AG08395 (cell line): ENCODE measurements at places on chromosomes 7 and 10.
A peak's percentile ranks its signal among the peaks of the same experiment; 100 is the strongest.

- no peak for DNase-seq
Measured at GRCh38 chr10:69848454-69848853, 46.7 kb downstream of the COL13A1 start.

DNA sequence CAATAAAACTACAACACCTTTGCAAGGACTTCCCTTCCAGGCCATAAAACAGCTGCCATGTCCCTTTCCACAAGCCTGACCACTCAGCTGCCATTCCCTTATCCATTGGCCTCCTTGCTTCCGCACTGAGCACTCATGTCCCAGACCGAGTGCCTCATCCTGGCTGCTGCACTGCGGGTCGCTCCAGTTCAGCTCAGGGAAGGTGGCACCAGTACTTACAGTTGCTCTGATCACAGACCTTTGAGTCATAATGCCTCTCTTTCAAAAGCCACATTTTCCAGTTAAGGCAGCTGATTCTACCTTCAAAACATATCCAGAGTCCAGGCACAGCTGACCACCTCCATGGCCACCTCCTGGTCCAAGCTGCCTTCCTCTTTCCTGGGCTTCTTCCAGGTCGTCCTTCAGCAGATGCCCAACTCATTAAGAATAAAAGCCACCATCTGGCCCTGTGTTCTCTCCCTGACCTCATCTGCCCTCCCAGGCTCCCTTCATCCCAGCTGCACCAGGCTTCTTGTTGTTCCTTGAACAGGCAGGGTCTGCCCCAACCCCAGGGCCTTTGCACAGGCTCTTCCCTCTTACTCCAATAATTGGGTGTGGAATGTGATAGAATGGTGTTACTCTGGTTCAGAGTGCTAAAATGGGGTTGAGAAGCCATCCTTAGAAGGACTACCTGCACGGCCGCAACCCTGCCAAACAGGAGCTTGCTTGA is 64.5 kb downstream of the RAMP3 start:
- no peak for DNase-seq

DNA sequence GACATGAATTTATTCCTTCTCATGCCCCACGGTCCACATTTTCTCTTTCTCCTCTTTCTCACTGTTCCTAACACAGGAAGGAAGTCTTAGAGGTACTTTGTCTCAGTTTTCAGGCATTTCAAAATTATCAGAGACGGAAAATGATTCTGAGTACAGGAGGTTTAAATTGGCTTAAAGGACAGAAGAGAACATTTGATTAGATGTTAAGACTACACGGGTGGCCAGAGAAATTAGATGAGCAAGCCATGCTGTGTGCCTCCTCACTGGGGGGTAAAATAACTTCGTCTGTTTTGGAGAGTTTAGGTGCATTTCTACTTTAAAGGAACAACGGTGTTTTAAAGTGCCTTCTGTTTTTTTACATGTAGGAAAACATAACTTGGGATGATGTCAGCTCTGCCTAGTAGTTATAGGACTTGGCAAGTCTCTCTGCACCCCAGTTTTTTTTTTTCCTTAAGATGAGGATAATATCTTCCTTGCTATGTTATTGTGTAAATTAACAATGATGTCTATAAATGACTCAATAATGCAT is 66.9 kb downstream of the MCMBP start:
- no peak for DNase-seq

- DNase-seq = peak; percentile 54
Measured at GRCh38 chr7:26449175-26450165, 157.8 kb downstream of the SNX10 start.

DNA sequence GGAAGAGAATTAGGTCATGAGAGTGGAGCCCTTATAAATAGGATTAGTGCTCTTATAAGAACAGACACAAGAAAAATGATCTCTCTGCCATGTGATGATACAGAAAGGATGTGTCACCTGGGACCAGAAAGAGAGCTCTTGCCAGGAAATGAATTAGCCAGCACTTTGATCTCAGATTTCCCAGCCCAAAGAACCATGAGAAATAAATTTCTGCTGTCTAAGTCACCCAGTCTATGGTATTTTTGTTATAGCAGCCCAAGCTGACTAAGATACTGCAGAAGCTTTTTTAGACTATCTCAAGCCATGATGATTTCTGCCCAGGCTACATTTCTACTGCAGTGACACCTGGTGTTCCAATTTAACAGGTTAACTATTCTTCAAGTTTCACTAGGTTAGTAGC is 84.8 kb downstream of the RSU1 start:
- no peak for DNase-seq

- no peak for DNase-seq
Measured at GRCh38 chr7:5276611-5277010, 6.1 kb upstream of the SLC29A4 start.

DNA sequence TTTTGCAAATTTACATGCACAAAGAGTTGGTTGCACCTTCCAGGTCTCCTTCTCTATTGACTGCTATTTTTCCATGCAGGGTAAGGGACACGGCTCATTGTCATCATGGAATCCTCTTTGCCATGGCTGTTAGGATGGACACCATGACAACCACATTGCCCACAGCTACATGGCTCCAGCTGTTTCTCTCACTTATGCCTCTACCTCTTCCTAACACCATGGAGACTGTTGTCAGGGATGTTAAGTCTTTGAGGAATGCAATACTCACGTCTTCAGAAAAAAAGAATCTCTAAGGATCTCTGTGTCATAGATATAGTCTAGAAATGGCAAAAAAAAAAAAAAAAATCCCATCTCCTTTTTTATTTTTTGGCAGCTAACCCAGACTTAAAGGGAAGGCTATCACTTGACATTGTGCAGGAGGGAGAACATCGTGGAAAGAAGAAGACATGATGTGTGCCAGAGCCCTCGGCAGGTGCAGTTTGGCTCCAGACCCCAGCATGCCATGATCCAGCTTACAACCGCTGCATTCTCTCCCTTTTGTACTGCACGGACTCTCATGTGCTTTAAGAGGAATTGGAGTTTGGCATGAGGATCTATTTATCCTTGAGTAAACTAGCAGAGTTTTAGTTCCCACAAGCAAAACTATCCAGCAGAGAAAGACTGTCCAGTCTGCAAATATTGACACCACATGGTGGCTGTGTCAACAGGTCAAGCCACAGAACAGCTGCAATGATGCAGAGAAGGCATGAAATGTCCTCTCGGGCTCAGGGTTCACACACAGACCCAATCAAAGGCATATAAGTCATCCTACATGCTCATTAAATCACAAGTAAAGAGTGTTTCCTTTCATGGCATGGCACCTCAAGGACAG is 70.8 kb downstream of the FRMD4A start:
- DNase-seq = no peak

DNA sequence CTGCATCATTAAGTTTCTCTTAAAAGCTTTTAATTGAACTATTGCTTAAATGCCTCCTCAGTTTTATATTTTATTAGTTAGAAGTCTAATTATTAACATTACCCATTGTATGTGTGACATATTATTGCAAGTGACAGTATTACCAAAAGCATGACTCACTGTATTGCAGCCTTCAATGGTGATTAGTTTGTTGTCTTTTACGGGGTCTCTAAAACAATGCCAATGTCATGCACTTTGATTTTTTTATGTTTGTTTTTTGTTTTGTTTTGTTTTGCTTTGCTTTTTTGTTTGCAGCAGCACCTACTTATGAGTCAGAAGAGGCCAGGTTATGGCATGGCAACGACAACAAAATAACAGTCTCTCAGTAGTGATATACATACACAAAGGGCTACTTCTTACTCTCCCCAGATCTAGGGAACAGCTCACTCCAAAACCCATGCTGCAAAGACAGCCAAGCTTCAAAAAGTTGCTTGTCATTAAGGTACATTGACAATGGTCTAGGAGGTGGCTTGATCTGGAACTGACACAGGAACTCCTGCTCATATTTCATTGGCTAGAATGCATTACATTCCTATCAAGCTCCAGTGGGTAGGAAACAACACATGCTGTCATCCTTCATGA is 293.7 kb upstream of the POM121L12 start:
- no peak for DNase-seq

DNA sequence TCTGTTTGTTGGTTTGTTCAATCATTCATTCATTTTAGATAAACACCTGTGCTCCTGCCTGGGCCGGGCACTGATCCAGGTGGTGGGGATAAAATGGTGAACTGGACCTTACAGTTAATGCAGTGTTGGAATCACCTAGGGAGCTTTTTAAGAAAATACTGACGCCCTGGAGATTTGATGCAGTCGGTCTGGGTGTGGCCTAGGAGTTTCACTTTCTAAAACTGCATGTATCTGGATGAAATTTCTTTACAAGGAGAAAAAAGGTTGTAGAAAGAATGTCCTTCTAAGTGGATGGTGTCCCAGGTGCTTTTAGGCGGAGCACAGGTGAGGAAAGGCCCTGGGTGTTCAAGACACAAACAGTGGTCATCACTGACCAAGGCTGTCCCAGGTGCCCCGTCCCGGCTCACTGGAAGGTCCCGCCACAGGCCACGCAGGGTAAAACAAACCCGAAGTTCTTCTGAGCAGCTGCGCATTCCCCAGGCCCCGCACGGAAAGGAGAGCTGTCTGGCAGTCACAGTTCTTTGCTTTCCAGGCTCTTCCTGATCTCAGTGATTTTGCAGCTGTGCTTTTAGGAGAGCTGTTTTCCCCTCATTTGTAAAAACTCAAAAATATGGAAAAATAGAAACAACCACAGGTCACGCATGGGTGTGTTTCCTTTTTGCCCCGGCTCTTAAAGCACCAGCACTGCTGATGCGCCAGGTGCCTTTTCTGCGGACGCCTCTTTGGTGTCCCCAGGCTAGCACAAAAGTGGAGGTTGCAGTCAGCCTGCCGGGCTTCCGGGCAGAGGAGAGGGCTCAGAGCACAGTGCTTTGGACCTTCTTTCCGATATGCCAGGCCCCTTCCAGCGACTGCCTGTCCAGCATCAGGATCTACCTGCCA is 161.9 kb downstream of the GRK5 start:
- peak; percentile 30 for DNase-seq

DNA sequence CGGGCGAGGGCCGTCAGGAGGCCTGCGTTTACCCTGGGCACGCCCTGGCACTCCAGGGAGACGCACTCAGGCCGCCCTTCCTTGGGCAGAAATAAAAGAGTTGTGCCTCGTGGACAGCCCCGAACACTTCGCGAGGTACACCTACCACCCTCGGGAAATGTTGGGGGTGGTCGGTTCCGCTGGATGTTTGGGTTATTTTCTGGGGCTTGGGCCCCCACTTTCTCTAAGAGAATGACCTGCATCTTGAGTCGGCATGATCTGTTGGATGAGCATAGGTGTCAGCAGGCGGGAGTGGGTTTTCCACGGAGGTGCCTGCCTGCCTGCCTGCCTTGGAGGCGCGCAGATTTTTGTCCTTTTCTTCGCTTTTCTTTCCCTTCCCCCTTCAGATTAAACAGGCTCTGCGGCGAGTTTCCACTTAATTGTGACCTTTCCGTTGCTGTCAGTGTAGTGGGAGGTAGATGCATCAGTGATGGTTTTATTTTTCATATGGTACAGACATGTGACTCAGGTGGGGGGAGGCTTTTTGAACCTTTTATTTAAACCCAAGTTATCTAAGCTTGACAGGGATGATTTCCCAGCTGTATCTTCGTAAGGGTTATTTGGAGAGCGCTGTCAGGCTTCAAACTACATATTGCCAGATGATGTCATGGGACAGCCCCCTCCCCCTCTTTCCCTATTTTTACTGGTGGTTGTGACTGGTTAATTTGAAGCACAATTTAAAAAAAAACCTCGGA is 661 bp downstream of the HECTD2 start:
- DNase-seq = peak; percentile 38

- no peak for DNase-seq
Measured at GRCh38 chr7:133528796-133529195, 275.9 kb downstream of the EXOC4 start.

DNA sequence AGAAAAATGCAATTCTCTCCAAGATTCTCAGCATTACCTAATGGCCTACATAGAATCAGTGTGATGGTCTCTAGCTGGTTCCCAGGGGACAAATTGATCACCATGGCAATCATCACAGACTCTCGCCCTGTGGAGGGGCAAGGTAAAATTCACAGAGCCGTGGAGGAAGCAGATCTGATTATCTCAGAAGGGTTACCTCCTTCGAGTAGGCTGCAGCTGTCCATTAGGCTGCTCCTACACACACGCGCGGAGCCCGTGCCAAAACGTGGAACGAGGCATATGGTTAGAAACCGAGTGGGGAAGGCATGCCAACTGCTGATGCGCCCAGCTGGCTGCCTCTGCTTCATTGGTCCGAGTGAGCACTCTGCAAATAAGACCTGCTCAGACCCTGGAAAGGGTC is 52.8 kb upstream of the PTER start:
- no peak for DNase-seq

- no peak for DNase-seq
Measured at GRCh38 chr7:585229-585711, 65.6 kb upstream of the PDGFA start.

- DNase-seq = no peak
Measured at GRCh38 chr10:44198780-44199097, 186.2 kb downstream of the CXCL12 start.

DNA sequence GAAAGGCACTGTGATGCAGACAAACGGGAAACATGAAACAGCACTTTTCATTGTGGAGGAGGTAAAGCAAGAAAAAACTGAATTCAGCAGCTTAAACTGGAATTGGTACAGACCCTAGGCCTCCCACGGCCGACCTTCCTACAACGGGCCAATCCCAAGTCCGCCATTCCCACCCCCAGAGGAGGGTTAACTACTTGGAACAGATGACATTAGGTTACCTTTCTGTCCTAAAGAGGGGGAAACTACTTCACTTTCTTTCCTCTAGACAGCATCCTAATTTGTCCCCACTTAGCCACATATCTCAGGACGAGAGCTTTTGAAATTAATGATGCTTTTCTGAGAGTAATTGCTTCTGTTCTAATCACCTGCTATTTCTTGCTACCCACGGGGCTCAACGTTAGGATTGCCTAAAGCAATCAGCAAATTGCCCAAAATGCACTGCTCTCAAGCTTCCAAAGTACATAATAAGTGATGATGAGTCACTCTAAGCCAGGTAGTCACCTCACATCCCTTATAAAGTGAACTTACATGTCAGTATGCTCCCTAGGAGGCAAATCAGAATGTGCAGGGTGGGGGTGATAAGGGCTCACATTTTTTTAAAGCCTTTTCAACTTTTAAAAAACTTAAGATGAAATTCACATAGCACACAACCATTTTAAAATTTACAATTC is 36.7 kb downstream of the LSM5 start:
- DNase-seq = no peak

DNA sequence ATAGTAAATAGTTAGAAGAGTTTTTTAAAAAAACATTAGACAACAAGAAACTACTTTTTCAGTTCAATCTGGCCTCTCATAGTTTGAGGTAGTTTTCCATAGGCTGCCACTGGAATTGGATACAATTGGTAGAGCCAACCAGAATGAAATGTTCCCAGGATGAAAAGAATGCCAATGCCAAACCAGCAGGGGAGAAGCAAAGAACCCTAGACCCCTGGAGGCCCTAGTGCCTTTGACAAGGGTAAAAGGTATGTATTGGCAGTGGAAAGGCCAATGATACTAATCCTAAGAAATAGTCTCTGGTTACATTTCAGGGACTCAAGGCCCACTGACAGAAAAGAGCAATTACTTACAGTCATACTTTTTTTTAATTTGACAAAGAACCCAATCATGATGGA is 77.4 kb upstream of the SEM1 start:
- DNase-seq = no peak

- DNase-seq = no peak
Measured at GRCh38 chr10:132647424-132647823, 109.8 kb downstream of the INPP5A start.
